Osteocyte (in vitro differentiated cells): ENCODE measurements at places on chromosomes 6 and 20.
A peak's percentile ranks its signal among the peaks of the same experiment; 100 is the strongest.

DNA sequence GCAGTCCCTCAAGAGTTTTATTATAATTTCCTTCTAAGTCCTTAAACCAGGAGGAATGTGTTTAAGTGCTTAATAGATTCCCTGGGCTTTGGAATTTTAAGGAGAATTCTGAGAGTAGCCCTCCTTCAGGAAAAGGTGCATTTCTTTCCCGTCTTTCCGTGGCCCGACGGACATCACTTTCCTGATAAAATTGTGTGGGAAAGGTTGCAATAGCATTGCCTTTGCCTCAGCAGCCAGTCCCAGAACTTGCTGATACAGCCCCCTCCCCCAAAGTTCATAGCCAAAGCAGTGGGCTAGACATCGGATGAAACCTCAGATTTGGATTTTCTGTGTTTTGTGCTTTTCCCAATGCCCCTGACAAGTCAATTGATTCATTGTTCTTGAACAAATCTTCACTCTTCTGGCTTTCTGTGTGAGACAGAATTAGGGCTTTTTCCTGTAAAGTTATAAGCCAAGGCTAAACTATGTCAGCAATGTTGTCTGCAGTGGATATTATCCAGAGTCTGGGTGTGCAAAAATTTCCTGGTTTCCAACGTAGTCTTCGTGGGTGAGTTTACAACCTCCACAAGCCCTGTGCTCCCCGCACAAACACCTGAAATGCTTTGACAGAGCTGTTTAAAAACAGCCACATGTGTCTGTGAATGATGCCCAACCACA is 1.1 kb upstream of the SMOC2 start:
- peak; percentile 54 for DNase-seq

GRCh38 chr20:61295249-61295648 is 43.2 kb downstream of the CDH4 start:
- DNase-seq, result no peak

- DNase-seq, result no peak
Measured at GRCh38 chr6:109170333-109170732, 75.0 kb downstream of the CEP57L1 start.

- DNase-seq, result no peak
Measured at GRCh38 chr20:57027777-57028176, 238.7 kb downstream of the BMP7 start.

GRCh38 chr6:134061440-134061839 is 9.0 kb upstream of the SLC2A12 start:
- DNase-seq, result no peak

DNA sequence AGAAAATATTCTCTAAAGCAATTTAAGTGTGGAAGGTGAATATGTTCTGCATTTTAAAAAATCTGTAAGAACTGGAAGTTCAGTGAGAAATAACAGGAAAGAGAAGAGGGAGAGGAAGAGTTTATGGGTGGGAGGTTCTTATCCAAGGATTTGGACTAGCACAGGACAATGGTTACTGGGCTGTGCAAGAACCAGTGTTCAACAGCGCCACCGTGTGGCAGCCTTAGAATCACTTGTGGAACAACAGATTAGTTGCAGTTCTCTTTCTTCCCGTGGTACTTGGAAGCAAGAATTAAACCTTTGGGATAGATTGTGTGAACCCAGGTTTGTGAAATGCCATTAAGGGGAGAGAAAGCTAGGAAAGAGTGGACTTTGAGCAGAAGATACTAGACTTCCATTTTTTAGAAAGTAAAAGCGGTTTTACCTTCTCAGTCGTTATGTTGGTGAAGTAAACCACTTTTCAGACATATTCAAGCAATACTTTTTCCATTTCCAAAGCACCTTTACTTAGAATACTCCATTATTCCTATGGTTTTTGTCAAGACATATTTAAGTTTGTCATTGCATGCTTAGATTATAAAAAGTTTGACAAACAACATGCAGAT is 436.7 kb downstream of the RNF144B start:
- DNase-seq, result no peak

DNA sequence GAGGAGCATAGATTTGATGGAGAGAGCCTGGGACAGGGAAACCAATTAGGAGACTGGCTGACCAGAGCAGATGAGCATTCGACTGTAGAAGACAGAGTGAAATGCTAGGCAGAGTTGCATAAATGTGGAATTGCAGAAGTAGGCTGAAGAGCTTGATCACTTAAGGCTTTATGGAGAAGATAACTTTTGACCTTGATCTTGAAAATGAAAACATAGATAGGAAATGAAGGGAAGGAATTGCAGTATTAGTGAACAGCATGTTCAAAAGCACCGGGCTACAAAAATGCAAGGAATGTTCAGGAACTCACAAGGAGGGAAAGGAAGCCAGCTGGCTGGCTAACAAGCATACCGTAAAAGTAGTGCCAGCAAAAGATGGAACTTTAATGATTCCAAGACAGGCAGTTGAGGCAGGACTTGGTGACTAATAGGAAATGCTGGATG is 20.5 kb upstream of the LTV1 start:
- no peak for DNase-seq

DNA sequence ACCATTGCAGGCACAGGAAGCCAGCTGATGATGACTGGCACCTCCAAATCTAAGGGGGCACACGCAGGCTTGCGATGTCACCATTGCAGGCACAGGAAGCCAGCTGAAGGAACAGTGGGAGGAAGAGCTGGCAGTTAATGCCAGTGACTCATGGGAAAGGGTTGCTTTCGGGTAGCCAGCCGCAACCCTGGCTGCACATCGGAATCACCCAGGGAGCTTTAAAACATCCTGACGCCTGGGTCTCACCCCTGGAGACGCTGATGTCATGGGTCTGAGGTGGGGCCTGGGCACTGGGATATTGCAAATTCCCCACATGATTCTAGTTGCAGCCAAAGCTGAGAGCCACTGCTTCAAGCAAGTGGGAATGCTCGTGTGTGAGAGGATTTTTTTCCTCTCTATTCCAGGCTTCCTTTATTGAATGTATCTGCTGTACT is 16.1 kb upstream of the CCN6 start:
- peak; percentile 86 for DNase-seq

- no peak for DNase-seq
Measured at GRCh38 chr6:25655723-25656122, 3.7 kb downstream of the SCGN start.

GRCh38 chr6:107682721-107683120 is 141.4 kb downstream of the SCML4 start:
- DNase-seq, result no peak

- no peak for DNase-seq
Measured at GRCh38 chr6:105522626-105523322, 119.9 kb upstream of the PREP start.

DNA sequence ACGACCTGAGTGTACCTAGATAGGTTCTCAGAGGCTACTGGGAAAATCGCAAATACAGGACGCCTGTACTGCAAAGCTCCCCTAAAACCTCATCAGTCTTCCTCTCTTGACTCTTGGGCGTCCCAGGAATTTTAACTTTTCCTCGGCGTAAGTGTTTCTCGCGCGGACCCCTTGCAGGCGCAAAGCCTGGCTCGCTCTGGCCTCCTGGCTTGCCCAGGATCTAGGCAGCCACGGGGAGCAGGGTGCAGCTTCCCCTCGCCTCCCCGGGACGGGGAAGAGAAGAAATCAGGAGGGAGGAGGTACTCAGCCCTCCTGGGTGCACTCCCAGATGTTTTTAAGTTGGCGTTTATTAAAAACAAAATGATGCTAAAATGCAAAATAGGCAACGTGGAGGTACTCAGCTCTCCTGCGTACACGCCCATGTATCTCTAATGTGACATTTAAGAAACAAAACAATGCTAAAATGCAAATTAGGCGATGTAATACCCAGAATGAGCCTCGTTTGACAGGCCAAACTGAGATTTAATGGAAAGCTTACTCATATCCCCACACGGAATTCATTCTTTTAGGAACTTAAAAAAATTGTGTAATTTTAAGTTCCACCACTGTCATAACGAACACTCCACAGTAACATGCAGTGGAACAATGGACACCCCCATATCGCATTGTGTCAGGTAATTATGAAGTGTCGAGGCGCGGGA is 1.6 kb upstream of the SOBP start:
- no peak for DNase-seq

GRCh38 chr6:73263570-73263909 is 544 bp upstream of the KHDC1 start:
- DNase-seq, result no peak

GRCh38 chr6:120383681-120384080 is 950.6 kb downstream of the TBC1D32 start:
- no peak for DNase-seq

DNA sequence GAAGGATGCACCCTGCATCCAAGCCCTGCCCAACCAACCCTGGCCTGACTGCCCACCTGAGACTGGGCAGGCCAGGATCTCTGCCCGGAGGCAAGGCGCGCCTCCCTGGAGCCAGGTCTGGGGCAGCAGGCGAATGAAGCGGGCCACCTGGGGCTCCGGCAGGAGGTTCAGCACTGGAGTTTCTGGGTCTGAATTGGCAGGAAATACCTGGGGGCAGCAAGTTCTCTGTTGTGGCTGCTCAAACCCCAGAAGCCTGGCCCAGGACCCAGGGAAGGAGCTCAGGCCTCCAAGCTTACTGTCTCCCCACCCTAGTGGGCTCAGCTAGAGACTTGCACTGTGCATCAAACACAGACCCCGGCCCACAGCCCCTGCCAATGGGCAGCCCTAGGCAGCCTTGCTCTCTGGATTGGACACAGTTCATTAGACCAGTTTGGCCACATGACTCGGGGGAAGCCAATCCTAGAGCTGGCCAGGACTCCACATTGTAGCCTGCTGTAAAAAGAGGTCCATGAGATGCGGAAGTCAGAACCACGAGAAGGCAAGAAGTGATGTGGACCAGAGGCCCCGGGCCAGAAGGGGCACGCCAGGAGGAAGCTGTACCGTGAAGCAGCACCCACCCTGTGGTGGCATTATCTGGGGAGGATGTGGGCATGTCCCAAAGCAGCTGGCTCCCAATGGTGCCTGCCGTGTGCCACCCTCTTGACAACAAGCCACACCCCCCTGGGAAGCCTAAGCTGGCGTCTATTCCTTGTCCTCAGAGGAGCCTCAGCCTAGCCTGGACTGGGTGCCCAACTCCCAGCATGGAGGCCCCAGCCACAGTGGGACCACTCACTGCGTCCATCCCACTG is 3.1 kb downstream of the CPXM1 start:
- no peak for DNase-seq
